ENCODE measurements at places on chromosomes 3 and 15.
A peak's percentile ranks its signal among the peaks of the same experiment; 100 is the strongest.

DNA sequence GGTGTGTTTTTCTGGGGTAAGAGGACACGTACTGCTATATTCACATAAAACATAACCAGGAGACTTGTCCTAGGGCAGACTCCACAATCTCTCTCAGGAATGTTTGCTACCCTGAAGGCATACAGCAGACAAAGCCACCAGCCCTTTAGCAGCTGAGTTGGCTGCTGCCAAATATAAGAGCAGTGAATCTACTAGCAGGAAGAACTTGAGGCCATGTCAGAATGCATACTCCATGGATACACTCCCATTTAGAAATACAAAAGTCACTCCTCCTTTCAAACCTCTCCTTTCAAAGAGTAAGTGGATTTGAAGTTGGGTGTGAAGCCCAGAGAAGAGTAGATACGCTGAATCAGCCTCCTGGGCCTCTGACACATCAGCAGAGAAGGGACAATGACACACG is 94.1 kb downstream of the CADPS start:
- DNase-seq = no peak

- DNase-seq = peak; percentile 69
Measured at GRCh38 chr15:35038626-35039451, 46.3 kb downstream of the NANOGP8 start.

- no peak for DNase-seq
Measured at GRCh38 chr3:94291686-94292085, 228.8 kb downstream of the NSUN3 start.

DNA sequence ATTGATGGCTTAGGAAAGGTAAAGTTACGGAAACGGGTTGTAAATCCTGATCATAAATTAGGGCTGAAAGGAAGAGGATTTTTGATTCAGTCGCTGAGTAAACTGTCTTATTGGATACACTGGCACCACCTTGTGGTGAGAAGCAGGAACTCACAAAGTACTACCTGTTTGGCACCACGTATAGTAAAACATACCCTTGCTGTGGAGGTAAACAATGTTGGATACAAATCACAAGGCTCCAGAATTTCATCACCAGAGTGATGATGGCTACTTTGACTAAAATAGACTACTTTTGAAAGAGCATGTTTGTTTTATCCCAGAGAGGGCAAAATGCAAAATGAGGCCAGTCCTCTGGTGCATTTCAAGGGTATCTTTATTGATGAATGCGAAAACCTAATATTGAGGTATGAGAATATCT is 216.9 kb downstream of the IGSF11 start:
- DNase-seq = peak; percentile 71

DNA sequence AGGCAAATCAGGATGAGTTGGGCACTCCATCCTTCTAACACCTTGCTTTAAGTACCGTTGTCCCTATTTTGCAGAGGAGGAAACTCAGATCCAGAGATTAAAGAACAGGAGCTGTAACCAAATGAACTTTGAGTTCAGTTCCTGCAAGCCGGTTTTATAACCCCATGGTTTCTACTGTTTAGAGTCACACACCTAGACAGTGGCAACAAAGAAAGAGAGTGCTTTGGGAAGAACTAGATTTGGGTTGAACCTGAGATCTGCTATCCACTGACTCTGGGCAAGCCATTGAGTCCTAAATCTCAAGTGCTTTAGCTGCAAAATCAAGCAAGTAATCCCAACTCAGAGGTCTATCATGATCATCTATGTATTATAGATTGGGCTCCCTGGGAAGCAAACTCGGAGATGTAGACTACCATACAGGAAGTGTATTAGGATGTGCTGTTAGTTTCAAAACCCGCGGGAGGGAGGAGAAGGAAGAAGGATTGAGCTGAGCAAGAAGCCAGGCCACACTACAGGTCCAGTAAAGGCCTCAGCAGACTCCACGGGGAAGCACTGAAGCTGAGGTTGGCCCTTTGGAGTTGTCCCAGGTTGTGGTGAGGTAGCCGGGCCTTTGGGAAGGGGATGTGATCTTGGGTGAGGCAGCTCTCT is 42.2 kb downstream of the SRGAP3 start:
- no peak for DNase-seq

- DNase-seq = peak; percentile 25
Measured at GRCh38 chr3:183638101-183638852, 2.9 kb downstream of the KLHL24 start.

DNA sequence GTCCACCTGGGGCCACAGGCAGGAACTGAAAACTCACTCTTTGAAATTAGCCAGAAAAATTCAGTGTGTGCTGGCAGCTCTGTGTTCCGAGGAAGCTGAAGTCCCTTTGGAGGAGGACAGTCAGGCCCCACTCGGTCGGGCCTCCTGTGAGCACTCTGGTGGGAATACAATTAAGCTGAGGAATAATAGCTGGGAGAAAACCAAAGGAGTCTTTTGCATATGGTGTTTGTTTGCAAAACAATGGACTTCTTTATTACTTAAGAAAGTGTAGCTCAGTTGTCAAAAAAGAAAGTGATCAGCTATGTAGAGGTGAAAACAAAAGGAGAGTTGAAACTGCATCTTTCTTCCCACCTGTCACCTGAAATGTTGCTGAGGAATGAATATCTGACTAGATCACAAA is 202.5 kb downstream of the MEIS2 start:
- no peak for DNase-seq

- DNase-seq = peak; percentile 41
Measured at GRCh38 chr15:36844534-36844998, 255.8 kb downstream of the MEIS2 start.

DNA sequence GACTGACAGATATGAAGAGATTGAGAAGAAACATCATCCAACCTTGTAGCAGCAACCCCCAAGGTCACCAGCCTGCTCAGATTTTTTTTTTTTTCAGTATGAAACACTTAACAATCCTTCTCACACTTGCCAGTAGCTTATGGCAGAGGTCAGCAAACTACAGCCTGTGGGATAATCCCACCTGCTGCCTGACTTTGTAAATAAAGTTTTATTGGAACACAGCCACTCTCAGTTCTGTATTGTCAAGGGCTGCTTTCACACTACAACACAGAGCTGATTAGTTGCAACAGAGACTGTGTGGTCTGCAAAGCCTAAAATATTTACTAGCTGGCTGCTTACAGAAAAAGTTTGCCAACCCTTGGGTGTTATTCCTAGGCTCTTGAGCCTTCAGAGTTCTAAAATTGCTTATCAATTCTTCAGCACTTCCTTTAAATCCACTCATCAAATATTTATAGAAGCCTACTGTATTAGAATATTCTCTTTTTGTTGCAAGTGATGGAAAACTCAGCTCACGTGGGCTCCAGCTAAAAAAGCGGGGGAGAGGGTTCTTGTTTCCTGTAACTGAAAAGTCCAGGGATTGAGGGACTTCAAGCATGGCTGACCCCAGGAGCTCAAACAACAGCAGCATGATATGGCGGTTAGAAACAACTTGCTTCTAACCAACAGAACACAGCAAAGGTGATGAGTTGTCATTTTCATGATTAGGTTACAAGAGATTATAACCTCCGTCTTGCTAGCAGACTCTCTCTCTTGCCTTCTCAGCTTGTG is 246.1 kb downstream of the SHQ1 start:
- no peak for DNase-seq

GRCh38 chr3:114218006-114218405 is 19.4 kb downstream of the ZNF80 start:
- peak; percentile 41 for DNase-seq

GRCh38 chr3:76900596-76900995 is 139.3 kb upstream of the ROBO2 start:
- DNase-seq = no peak

DNA sequence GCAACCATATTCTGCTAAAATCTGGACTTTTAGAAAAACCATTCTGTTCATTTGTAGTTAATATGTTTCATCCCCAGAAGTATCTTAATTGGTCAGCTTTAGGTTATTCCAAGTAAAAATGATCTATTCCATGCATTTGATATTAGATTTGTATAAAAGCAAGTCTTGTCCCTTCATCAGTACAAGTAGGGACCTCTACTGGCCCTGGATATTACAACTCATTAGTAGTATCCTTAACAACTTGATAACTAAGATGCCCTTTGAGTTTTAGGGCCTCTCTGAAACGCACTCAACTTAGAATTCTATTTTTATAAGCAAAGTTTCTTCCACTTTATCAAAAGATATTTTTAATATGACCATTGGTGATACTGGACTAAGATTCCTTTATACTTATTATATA is 25.3 kb upstream of the SELENOT start:
- DNase-seq = no peak

- no peak for DNase-seq
Measured at GRCh38 chr3:177591379-177591778, 394.1 kb upstream of the TBL1XR1 start.

DNA sequence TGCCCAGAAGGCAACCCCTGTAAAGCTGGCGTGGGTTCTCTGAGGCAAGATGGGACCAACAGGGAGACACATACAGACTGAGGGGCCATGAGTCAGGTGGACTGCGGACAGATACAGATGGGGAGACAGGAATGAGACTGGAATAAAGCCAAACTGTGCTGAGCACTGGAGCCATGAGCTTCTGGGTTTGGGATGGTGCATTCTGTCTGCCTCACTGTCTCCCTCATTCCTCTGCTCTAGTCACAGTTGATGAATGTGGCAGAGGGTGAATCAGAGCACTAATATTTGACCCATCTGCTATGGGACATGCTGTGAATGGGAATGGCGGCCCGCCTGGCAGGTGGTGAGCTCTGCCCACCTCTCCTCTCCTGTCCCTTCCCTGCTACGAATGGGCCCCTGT is 262.9 kb downstream of the EPHB1 start:
- no peak for DNase-seq

- no peak for DNase-seq
Measured at GRCh38 chr15:91031796-91032195, 9.4 kb upstream of the VPS33B start.

GRCh38 chr3:185457376-185457775 is 41.5 kb downstream of the TMEM41A start:
- DNase-seq = no peak

GRCh38 chr15:25171856-25172687 is 217.3 kb downstream of the SNRPN start:
- DNase-seq = no peak

- DNase-seq = no peak
Measured at GRCh38 chr15:38049891-38050290, 115.5 kb downstream of the TMCO5A start.

DNA sequence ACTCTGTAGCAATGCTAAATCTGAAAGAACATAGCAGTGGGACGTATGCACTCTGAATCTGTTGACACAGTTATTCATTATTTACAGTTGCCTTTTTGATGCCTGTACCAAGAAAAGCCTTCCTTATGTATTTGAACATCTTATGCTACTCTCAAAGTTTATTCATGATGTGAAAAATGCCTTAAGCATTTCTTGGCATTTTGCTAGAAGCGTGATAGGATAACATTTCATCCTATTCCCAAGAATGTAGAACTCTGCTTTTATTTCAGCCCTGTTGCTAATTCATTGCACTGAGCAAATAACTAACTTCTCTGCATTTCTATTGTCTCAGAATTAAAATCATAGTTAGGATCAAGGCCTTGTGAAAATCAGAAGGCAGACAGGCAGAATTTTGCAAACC is 105.5 kb downstream of the STRIT1 start:
- DNase-seq = peak; percentile 58

DNA sequence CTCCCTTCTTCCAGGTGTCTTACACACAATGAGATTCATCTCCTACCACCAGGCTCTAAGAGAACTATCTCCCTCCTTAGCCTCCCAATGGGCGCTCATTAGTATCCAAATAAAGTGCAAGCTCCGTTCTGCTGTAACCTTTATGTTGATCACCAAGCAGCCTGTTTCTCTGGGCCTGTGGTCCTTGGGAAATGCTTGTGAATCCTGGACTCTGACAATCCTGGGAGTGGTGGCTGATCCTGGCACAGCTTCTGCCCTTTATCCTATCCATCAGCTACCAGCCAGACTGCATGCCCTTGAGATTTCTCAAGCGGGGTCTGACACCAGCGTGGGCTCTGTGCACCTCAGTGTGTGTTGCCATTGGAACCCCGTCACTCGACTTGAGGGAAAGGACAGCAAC is 26.1 kb upstream of the USP3 start:
- no peak for DNase-seq

DNA sequence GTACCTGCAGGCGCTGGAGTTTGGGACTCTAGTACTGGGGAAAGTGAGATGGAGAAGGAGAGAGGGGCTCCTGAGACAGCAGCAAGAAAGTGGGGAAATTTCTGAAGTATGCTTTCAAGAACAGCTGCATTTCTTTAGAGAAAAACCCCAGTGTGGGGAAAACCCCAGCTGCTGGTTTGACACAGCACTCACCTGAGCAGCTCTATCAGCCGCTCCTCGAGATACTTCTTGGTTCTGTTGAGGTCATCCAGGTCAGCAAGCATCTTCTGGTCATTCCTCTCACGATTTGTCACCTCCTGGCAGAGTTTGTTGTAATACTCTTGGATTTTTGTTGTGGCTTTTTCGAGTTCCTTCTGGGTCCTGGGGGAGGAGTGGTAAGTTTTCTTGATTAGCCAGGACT is 18.8 kb downstream of the CXCR6 start:
- no peak for DNase-seq

DNA sequence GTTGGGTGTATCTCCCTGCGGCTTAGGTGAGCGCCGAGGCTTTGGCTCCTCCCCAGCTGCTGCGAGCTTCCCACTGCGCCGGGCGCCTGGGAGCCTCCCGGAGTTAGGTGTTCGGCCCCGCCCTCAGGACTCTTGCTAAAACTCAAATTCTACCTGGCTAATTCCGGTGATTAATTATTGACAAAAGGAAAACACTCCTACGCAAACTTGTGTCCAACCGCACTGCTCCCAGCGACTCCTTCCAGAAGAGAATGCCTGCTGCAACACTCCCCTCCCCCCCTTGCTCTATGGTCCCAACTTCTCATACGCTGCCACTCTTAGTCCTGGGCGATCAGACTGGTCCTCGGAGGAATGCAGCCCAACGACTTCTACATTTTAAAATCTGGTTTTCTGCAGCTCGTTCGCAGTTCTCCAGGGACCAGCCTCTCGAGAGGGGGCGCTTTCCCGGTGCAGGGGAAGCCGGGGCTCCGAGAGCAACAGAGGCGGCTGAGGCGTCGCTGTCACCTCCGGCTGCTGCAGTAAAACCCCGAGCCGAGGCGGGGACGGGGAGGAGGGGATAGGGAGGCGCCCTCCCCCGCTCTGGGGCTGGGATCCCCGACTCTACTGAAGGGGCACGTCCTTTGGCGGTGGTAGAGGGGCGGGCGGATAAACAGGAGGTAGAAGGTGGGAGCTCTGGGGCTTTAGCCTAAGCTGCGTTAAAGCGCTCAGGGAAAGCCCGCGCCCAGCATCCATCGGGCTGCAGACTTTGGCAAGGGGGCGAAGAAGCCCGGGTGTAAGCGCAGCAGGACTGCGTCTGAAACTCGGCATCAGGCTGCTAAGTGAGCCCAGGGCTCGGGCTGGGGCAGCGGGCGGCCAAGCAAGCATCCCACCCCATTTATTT is at the start of gene SPTSSB:
SPTSSB (minus strand) TSS at position 77 of the 880 bp plus-strand sequence. CDS start 25,194 bp downstream, outside the sequence.
- DNase-seq = no peak

- DNase-seq = no peak
Measured at GRCh38 chr3:117633207-117633606, 923.6 kb downstream of the TUSC7 start.
